Fibroblast of skin of left biceps (primary cell): ENCODE measurements at places on chromosomes 4 and X.

DNA sequence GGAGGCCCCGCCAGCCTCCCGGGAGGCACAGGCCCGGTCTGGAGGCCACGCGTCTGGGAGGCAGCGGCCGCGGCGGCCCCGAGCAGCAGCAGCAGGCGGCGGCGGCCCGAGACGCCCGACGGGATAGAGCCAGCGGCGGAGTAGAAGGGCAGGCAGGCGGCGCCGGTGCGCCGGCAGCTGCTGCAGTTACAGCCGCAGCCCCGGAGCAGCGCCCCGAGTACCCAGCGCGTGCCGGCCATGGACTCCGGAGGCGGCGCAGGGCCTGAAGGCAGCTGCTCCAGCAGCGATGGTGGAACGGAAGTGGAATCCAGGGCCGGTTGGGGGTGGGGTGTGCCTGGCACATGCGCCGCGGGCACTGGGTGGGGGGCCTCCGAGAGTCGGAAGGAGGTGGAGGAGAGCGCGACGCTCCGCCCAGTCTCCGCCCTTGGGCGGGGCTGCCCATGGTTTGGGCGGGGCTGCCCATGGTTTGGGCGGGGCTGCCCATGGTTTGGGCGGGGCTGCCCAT, at the start of gene GRSF1:
Gene GRSF1, minus strand, starts transcription at position 302 of the 505 bp plus-strand sequence. Its CDS starts 63 bp downstream, at position 239.
- peak; percentile 80 for DNase-seq

DNA sequence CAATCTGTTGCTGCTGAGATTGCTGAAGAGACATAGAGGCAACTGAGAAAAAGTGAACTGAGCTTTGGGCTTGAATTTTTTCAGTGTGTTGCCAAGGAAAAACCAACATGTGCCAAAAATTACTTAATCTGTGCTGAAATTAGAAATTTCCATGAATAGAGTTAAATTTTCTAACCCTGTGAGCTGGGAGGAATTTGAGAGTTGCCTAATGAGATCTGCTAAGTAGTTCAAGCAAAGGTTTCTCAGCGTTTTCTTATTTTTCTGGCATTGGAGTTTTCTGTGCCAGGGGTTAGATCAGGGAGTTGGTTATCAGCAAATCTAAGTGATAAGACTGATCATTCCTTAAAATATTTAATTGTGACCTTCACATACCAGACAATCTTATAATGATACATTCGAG, 457.5 kb upstream of the GNPDA2 start:
- no peak for DNase-seq

DNA sequence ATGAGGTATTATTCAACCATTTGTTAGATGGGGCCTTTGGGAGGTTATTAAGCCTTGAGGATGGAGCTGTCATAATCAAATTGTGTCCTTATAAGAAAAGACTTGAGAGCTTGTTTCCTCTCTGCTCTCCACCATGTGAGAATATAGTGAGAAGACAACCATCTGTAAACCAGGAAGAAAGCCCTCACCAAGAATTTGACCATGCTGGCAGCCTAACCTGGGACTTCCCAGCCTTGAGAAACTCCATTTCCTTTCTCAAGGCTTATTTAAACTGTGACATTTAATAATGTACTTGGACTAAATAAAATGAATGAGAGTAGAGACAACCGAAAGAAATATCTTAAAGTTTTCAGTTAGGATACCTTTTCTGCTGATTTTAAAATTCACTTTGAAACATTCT, 83.7 kb upstream of the GC start:
- DNase-seq = no peak

GRCh38 chr4:126627255-126627654, 1005.5 kb upstream of the INTU start:
- DNase-seq = no peak

DNA sequence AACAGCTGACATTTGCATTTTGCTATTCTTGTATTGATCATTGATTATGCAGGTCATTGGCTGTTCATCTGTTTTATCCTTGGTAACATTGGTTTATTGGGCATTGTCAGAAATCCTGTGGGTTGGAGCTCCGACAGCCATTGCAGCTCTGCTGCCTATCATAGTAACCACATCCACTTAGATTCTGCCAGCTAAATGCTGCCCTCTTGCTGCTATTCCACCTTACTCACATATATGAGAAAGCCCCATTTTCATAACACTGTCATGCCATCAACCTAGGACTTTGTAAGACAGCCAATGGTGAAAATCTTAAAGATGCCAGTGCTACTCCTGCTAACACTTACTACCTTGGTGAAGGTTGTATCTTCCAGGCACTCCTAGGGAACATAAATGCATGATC, 187.3 kb upstream of the CXCL13 start:
- no peak for DNase-seq

- no peak for DNase-seq
These were observed 19.0 kb downstream of the GAB3 start for GRCh38 chrX:154731881-154732280.

GRCh38 chrX:150934453-150934852, 36.0 kb upstream of the CD99L2 start:
- no peak for DNase-seq

- DNase-seq = peak; percentile 2
These were observed 2.4 kb upstream of the MORF4L2 start for GRCh38 chrX:103688946-103689345.

- no peak for DNase-seq
These were observed 191.4 kb downstream of the MGST2 start for GRCh38 chr4:139857021-139857420.

GRCh38 chr4:30385650-30386049, 334.5 kb upstream of the PCDH7 start:
- DNase-seq = no peak

GRCh38 chrX:7378406-7378805, 230.5 kb upstream of the PUDP start:
- DNase-seq = no peak

DNA sequence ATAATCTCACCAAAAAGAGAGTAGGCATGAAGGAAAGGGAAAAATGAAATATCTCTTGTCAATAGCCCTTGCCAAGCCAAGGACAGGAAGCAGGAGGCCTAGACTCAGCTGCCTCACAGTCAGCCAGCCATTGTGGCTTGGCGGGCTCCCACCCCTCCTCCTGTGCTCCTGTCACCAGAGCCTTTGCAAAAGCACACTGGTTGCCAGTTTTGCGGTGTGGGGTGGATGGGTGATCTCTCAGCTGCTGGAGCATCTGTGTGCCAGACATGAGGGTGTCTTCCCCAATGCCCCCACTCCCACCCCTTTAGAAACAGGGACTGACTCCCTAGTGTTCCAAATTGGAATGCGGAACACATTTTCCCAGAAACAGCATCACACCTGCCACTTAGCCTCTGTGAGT, 26.1 kb downstream of the ARHGEF6 start:
- no peak for DNase-seq

DNA sequence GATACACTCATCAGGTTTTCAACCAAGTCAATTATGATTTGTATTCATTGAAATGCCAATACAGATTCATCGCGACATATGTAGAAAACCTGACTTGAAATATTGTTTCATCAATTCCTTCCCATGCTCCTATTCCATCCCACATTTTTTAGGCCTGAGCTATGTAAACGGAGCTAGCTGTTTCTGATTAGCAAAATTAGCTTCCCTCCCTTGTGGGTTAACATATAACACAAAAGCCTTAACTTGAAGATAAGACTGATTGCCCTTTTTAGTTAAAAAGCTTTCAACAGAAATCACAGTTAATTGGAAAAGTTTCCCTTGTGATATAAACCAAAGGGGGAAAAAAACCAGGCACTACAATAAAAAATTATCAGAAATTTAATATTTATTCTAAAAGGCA, 32.8 kb upstream of the DCLK2 start:
- DNase-seq = no peak

DNA sequence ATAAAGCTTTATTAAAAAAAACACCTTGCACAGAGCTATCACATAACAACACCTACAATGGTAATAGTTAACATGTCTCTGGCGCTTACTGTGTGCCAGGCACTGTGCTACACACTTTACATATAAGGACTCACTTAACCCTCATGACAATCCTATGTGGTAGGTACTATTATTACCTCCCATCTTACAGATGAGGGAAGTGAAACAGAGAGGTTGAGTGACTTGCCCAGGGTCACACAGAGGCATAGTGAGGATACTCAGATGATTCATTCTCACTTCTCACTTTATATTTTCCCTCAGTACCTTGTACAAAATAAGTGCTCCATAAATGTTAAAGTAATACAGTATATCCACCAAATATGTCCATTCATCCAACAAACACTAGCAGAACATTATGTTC, 43.4 kb upstream of the IQSEC2 start:
- DNase-seq = no peak

- DNase-seq = no peak
These were observed 137.7 kb upstream of the TENT5D start for GRCh38 chrX:80282535-80282934.

DNA sequence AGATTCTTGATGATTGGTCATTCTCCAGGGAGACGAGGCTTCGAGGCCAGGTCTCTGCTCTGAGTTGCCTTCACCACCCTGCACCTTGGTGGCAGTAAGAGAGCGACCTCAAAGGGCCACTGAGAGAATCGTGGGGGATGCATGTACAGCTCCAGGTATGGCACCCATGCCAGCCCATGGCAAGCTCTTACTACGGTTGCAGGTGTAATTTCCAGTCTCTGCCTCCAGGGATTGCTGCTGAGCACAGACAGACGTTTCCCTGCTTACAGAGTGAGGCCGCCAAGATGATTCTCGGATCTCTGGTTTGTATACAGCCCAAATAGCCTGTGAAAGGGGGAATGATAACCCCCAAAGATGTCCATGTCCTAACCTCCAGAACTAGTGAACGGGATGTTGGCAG, 16.3 kb upstream of the DRD5 start:
- DNase-seq = no peak

GRCh38 chrX:20547611-20548051, 280.9 kb upstream of the RPS6KA3 start:
- no peak for DNase-seq

DNA sequence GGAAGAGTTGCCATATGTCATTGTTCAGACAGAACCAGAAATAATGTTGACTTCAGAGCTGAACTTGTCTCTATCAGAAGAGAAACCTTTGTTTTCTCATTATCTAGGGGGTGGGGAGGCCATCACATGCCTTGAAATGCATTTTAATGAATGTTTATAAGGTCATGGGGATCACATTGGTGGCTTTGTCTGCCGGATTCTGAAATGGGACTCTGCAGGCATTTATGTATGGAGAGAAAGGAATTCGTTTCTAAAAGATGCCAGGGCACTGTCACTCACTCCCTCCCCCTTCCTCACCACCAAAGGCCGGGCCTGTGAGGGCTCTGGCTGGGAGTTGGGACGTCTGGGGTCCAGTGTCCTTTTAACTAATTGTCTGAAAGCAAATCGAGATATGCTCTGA, 102.2 kb downstream of the MAMLD1 start:
- no peak for DNase-seq

- no peak for DNase-seq
These were observed 1317.2 kb downstream of the PCDH7 start for GRCh38 chr4:32037399-32037798.

DNA sequence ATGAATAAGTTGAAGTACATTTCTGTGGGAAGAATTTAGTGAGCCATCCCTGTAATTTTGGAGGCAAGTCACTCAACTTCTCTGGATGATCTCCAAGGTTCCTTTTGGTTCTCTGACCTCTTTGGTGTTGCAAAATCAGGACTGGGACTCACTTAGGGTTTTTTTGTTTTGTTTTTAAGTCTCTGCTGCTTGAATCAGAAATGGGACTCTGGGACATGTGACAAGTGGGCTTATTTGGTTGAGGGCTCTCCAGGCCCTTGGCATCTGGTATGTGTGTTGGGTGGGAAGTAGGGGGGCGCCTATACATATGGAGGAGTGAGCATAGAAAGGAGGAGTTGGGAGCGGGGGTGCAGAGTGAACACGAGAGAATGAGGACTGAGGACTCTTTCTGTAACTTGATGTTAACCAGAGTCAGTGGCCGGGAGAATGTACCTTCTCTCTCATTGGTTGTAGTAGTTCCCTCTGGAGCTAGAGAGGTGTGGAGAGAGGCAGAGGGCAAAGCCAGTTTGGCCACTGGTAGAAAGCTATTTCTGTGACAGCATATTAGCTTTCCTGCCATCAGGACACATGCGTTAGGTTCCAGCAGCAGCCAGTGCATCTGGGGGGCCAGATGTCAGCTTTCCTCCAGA, 1.9 kb downstream of the ARHGAP10 start:
- no peak for DNase-seq

DNA sequence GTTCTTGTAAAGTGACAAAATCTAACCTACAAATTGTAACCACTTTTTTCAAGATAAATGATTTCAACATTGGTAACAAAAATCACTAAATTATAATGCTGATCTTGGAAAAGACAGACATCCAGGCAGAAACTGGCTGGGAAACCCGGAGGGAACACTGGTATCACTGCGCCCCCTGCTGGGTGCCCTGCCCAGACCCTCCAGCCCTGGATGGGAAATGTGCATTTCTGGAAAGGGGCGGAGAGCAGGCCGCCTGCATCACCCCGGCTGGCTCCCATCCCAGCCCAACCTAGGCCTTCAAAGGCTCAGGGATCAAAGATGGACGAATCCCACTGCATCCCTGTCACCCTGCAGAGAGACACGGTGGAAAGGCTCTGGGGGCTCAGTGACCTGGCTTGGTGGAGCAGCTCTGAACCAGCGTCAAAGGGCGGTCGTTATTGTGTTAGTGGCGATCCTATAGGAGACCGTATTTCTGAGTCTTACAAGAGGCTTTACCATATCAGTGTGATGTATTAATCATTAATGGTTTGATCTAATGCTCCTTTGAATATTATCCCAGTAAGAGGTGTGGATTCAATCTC, 37.3 kb downstream of the ACOX3 start:
- DNase-seq = no peak
